ENCODE measurements at places on chromosomes 2 and 18.

DNA sequence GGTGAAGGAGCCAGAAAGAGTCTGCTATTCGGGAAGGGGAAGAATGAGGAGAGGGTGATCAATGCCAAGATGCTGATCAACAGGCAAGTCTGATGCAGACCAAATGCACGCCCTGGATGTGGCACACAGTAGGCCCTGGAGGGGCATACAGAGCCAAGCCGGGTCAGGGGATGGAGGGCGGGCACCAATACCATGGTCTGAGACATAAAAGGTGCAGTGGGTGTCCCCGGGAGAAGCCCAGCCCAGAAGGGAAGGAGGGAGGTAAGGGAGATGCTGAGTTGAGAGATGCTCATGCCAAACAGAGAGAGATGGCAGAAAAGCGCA, 66.6 kb upstream of the ID2 start:
- no peak for DNase-seq

DNA sequence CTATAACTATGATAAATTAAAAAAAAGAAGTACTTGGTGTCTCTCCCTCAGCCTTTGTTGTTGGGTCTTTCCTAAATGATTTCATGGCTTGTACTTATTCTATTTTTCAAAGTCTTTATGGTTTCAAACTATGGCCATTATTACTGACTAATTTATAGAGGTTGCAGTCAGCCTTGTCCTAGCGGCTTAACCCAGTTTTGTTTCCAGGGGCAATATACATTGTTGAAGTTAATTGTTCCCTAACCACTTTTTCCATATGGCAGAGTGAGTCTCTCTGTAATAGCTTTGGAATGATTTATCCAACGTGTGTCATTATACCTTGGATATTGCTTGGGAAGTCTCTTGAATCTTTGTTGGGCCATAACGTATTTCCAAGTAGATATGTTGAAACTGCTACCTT, 408.8 kb downstream of the HRH4 start:
- no peak for DNase-seq

DNA sequence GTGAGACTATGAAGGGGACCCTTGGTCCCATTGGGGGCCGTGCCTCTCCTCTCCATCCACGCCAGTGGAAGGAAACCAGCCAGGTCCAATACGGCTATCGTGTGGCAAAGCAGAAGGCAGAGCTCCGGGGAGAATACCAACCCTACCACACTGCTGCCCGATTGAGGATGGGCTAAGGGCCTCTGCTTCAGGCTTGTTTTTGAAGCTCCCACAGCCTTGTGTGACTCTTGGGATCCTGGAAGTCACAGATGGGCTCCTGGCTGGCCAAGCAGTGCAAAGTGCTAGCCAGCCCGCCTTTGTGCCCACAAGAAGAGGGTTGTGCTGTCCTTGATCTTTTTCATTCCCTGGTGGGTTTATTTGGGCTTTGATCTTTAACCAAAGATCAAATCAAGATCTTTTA, 70.6 kb upstream of the ID2 start:
- no peak for DNase-seq

DNA sequence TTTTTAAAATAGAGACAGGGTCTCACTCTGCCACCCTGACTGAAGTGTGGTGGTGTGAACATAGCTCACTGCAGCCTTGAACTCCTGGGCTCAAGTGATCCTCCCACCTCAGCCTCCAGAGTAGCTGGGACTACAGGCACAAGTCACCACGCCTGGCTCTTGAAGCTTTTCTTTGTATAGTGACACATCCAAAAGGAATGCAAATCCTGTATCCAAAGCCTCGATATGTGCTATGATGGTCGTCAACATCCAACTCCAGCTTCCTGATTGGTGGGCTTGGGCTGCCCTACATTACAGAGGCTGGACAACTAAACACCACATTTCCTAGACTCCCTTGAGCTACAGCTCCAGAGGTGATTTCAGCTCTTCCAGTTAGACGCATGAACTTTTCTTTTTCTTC, 101.7 kb upstream of the PGAP1 start:
- DNase-seq: no peak

- no peak for DNase-seq
Observed at GRCh38 chr2:102581911-102582310, 37.4 kb upstream of the SLC9A2 start.

- DNase-seq: no peak
Observed at GRCh38 chr2:21944536-21944935, 820.8 kb downstream of the TDRD15 start.

GRCh38 chr2:232896720-232897597, 26.9 kb downstream of the SNORC start:
- no peak for DNase-seq

GRCh38 chr2:192357217-192357616, 162.5 kb upstream of the TMEFF2 start:
- DNase-seq: no peak

GRCh38 chr2:101408925-101409324, 21.6 kb upstream of the CREG2 start:
- no peak for DNase-seq

- no peak for DNase-seq
Observed at GRCh38 chr18:70418546-70419311, 129.9 kb downstream of the SOCS6 start.

- no peak for DNase-seq
Observed at GRCh38 chr2:212042562-212042961, 496.0 kb downstream of the ERBB4 start.

All from GOT3 (cell line).